A549 treated with CpdA at 1 μM for 4 hours (cell line): ENCODE measurements at places on chromosomes 16 and 17. TPM values are rescaled to one million over a fixed set of nuclear protein-coding genes. Genes with fewer than 3 reads are reported as not detected.

The CALB2 gene
- 5.8 to 8.8 TPM (median 7.2 TPM) in 5 replicates for total RNA-seq

The FOXL1 gene
- total RNA-seq: 0.50 to 1.1 TPM (median 0.83 TPM) in 5 replicates

The KRTAP4-9 gene
- total RNA-seq: not detected in 5 replicates

The CCL17 gene
- total RNA-seq: not detected in 5 replicates

The TMEM132E gene
- total RNA-seq: 0.01 TPM in 1 of 5 replicates, not detected in the others

The MRM3 gene
- total RNA-seq: 43.3 to 54.2 TPM (median 45.0 TPM) in 5 replicates

The LRRC37A gene
- total RNA-seq: 0.42 to 1.1 TPM (median 0.75 TPM) in 5 replicates

The TIMP2 gene
- total RNA-seq: 179 to 232 TPM (median 198 TPM) in 5 replicates

The ENKD1 gene
- total RNA-seq: 7.5 to 12.1 TPM (median 10.7 TPM) in 5 replicates

The HSF4 gene
- total RNA-seq: 11.9 to 16.0 TPM (median 14.6 TPM) in 5 replicates

The SPAG5 gene
- total RNA-seq: 77.5 to 86.2 TPM (median 81.5 TPM) in 5 replicates

The KRT9 gene
- not detected in 5 replicates for total RNA-seq

The MYO15B gene
- total RNA-seq: 38.9 to 58.8 TPM (median 48.5 TPM) in 5 replicates

The GPR139 gene
- not detected in 5 replicates for total RNA-seq

The UMOD gene
- total RNA-seq: not detected in 5 replicates

The TP53TG3D gene
- 0.54 to 1.9 TPM (median 1.2 TPM) in 5 replicates for total RNA-seq

The GPRC5C gene
- 56.4 to 90.7 TPM (median 82.3 TPM) in 5 replicates for total RNA-seq

The GRAP gene
- 0.16 to 0.50 TPM (median 0.21 TPM) in 5 replicates for total RNA-seq
